Urothelium cell line (cell line): ENCODE measurements at places on chromosomes 3 and 15.

- DNase-seq: no peak
These were observed 78.6 kb downstream of the NEO1 start for GRCh38 chr15:73130830-73131229.

- DNase-seq: no peak
These were observed 62.8 kb upstream of the UTS2B start for GRCh38 chr3:191393146-191393545.

GRCh38 chr3:70861234-70861633 lies 548.8 kb upstream of the MDFIC2 start:
- no peak for DNase-seq

- no peak for DNase-seq
These were observed 26.5 kb downstream of the PLA1A start for GRCh38 chr3:119624002-119624720.

DNA sequence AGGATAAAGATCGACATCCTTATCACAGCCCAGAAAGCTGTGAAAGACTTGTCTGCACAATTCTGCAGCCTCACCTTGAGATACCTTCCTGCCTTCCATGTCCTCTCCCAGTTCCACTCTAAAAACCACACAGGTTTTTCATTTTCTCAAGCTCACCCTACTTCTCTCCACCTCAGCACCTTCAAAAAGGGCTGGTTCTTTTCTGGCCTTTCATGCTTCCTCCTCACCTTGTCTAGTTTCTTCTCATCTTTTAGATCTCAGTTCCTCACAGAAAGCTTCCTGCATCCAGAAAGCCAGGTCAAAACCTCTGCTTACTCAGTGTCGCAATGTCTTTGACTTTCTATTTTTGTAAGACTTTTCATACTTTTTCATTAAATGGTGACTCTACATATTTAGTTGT lies 140.2 kb upstream of the STT3B start:
- no peak for DNase-seq

DNA sequence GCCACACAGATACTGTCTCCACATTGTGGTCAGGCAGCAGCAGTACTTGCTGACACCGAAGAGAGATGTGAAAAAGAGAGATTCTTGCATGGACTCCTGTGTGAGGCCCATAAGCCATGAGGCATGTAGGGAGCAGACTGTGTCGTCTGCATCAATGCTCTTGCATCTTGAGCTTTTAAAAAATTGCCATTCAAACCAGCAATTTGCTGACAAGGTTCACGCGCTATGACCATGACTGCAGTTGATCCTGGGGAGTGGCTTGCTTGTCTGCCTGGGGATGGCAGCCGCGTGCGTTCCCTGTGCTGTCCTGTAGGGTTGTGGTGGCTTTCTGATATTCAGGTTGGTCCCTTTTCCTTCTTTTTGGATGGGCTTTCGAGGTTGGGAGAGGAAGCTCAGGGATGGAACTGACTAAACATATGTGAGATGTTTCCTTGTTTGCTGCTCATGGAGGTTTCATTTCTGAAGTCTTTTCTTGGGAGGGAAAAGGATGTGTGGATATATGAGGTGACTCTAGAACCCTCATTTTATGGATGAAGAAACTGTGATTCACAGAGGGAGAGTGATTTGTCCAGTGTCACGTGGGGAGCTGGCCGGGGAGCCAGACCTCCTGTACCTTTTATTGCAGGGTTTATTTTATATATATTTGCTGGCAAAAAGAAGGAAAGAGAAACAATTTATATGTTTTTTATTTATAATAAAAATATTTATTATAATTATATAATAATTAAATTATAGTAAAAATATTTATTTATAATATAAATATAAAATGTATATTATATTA lies 48.6 kb downstream of the LPP start:
- no peak for DNase-seq

GRCh38 chr3:127716384-127716783 lies 43.6 kb downstream of the ABTB1 start:
- DNase-seq: no peak

- no peak for DNase-seq
These were observed 272.5 kb downstream of the ZBTB20 start for GRCh38 chr3:114874522-114874971.

DNA sequence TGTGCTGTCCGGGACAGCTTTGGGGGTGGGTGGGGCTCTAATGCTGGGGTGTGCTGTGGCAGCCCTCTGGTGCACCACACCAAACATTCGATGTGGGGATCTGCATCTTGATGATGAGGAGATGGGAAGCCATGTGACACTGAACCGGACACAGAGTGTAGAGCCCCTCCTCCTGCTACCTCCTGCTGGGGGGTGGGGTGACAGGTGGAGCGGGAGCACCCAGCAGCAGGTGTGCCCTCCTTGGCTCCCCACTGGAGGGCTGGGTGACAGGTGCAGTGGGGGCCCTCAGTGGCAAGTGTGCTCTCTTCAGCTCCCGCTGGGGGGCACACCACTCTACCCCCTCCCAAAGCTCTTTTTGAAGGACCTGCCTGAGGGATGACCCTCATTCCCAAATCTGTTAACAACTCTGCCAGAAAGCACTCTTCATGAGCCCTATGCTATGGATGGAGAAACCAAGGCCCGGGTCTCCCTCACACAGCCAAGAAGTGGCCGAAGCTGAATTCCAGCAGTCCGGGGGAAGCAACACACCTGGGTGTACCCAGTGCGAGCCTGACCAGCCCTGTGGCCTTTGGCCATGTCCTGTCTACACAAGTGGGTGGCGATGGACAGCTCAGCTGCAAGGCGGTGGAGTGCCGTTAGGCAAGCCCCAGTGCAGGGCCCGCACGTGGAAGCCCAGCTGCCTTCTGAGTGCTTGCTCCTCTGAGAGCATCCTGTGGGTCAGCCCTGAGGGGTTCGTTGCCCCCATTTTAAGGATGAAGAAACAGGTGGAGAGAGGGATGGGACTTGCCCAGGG lies 609 bp upstream of the UROC1 start:
- no peak for DNase-seq

DNA sequence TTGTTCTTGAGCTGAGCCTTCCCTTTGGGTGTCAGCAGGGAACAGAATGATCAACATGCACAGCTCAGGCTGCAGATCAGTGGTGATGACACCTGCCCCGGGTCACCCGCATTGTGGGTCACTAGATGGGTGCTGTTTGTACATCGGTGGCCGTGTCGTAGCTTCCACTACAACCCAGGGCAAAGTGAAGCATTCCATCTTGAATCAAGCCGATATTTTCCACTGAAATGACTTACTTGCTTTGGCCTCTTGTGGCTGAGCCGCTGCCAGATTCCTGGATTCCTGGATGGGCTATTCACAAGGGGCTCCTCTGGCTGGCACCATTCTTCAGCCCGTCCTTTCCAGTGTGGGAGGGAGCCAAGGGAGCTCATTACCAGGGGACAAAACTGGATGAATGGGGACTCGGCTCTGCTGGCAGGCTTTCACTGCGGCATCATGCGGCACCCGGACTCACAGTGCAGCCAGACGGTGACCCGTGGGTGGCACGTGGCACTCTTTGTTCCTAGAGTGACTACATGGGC lies 65.6 kb downstream of the SLCO3A1 start:
- DNase-seq: no peak

DNA sequence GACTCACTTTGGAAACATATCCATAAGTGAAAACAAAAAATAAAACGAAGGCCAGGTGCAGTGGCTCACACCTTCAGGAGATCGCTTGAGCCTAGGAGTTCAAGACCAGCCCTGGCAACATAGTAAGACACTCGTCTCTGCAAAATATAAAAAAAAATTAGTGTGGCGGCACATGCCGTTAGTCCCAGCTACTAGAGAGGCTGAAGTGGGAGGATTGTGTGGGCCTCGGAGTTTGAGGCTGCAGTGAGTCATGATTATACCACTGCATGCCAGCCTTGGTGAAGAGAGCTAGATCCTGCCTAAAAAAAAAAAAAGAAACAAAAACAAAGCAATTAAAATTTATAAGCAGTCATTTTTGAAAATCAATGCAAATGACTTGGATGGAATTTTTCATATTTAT lies 54.7 kb upstream of the NANOGP8 start:
- no peak for DNase-seq

GRCh38 chr15:23859008-23859407 lies 171.9 kb upstream of the NDN start:
- no peak for DNase-seq
